ENCODE measurements at places on chromosomes 6 and 20.

DNA sequence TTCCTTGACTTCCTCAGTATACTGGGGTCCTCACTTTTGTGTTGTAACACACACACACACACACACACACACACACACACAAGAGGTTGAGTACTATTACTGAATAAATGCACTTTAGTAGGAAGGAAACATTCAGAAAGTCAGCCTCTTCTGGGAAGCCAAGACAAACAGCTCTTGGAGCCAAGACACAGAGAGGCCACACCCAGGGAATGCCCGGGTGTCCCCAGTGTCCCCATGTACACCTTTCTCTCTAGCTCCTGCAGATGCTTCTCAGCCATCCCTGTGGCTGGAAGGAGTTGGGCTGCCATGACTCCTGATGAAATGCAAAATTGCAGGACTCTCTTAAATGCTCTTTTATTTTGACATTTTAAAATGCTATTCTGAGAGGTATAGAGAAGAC is 70.5 kb downstream of the PPP1R14C start:
- DNase-seq: no peak
- H3K27me3 ChIP-seq: no peaks in the 10 kb centered on the region
- no peak overlapping the region for H3K4me3 ChIP-seq
- H3K27ac ChIP-seq: no peak overlapping the region

DNA sequence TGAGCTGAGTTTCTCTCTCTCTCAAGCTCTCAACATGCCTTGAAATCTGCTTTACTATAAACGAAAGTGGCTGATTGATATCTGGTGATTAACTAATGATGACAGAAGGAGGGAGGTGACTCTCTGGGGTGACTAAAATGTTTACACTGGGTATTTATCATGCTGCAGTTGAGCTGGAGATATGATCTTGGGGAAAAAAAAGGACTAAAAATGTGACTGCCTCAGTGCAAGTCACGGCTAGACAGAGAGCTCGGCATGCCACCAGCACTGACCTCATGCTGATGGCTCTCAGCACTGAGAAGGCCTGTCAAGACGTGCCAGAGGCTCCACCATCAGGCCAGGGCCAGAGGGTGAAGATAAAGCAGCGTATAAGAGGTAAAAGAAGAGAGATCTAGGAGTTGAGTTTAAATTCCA is 103.1 kb upstream of the SPACA1 start:
- H3K27ac ChIP-seq: peak overlapping the region; percentile 25
- no peaks in the 10 kb centered on the region for H3K27me3 ChIP-seq
- H3K36me3 ChIP-seq: no peaks in the 10 kb centered on the region
- H3K4me1 ChIP-seq: peaks cover 4% of the 10 kb centered on the region
- peak; percentile 84 for DNase-seq
- H3K4me3 ChIP-seq: no peak overlapping the region

DNA sequence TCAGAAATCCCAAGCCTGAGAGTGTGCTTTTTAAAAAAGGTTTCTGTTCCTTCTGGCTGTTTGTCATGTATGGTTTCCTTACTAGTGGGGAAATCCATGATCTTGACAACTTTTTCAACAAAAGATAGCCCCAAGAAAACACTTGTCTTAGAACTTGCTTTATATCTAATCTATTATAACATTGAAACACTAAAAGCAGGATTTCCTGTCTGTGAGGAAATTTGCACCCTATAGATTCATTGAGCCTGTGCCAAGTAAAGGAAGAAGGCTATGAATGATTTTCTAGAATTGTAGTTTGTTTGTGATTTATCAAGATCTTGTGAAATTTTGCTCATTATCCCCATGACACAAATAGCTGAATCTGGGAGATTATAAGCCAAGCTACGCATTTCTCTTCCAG is 238.6 kb upstream of the RIN2 start:
- H3K36me3 ChIP-seq: no peaks in the 10 kb centered on the region
- H3K4me1 ChIP-seq: no peaks in the 10 kb centered on the region
- H3K27me3 ChIP-seq: peaks cover 53% of the 10 kb centered on the region
- H3K4me3 ChIP-seq: no peak overlapping the region

DNA sequence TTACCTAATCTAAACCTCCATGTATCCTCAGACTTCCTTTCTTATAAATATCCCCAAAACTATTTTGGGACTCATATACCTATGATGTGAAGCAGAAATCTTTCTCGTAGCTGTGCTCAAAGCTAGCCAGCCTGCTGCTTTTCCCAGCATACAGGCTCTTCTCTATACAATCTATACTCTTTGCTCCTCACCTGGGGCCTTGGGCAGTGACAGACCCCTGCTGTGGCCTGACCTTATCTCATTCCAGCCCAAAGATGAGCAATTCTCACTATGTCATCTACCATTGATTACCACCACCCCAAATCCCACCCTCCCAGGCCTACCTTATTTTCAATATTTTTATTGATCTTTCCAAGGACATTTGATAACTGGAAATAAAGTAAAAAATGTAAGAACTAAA is 83.2 kb upstream of the FBXL4 start:
- DNase-seq: no peak
- H3K4me1 ChIP-seq: no peaks in the 10 kb centered on the region
- H3K27ac ChIP-seq: no peak overlapping the region
- no peaks in the 10 kb centered on the region for H3K36me3 ChIP-seq
- no peak overlapping the region for H3K4me3 ChIP-seq

GRCh38 chr6:156556811-156557210 is 220.4 kb upstream of the ARID1B start:
- no peak overlapping the region for H3K4me3 ChIP-seq
- H3K27me3 ChIP-seq: no peaks in the 10 kb centered on the region
- H3K4me1 ChIP-seq: no peaks in the 10 kb centered on the region
- H3K36me3 ChIP-seq: no peaks in the 10 kb centered on the region
- no peak overlapping the region for H3K27ac ChIP-seq

- H3K27ac ChIP-seq: peak overlapping the region; percentile 33
- H3K36me3 ChIP-seq: peaks cover 36% of the 10 kb centered on the region
- H3K4me3 ChIP-seq: no peak overlapping the region
- peaks cover 35% of the 10 kb centered on the region for H3K4me1 ChIP-seq
- H3K27me3 ChIP-seq: no peaks in the 10 kb centered on the region
- DNase-seq: no peak
These were observed 100.7 kb downstream of the FOXO3 start for GRCh38 chr6:108661430-108661829.

DNA sequence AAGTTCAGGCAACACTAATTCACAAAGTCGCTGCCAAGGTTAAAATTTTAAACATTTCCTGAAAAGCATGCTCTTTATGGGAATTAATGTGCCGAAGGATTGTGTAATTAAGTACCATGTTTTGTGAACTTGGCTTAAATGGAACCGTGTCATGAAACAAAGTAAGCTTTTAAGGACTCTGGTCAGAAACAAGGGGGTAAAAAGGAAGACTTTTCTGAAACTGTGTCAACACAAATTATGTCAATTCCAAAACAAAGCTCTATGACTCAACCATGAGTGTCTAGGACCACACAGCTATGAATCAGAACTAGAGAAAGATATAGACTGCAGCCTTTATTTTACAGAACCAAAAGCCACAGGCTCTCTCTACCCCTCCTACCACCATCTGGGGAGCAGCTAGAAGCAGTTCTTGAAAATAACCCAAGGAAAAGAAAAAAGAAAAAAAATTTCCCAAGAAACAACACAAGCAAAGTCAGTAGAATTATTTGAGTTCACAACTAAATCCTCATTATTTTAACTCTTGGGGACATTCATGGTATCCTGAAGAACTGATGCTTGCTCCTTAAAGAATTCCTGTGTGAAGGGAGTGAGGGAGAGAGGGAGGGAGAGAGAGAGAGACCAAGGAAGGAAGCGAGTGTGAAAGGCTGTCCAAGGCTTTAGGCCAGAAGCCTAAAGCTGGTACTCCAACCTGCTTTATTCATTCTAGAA is 81.9 kb downstream of the ZMYND8 start:
- H3K36me3 ChIP-seq: peaks cover 59% of the 10 kb centered on the region
- peak overlapping the region; percentile 79 for H3K27ac ChIP-seq
- H3K4me1 ChIP-seq: peaks cover 40% of the 10 kb centered on the region
- DNase-seq: no peak
- peak overlapping the region; percentile 3 for H3K4me3 ChIP-seq
- no peaks in the 10 kb centered on the region for H3K27me3 ChIP-seq

DNA sequence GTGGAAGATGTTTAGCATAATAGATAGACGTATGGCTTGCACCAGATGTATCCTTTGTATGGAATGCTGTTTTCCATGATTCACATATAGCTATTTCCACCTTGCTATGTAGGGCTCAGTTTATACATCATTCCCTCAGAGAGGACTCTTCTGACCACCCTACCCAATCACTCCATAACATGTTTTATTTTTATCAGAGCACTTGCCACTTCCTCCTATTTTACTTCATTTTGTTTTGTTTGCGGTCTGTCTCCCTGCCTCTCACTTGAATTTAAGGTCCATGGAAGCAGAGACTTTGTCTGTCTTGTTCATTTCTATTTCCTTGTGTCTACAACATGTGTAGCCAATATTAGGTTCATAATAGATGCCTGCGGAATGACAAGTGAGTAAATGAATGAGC is 266.9 kb upstream of the CITED2 start:
- no peaks in the 10 kb centered on the region for H3K36me3 ChIP-seq
- H3K27ac ChIP-seq: no peak overlapping the region
- no peaks in the 10 kb centered on the region for H3K27me3 ChIP-seq
- no peak for DNase-seq

GRCh38 chr6:9628819-9629218 is 786.1 kb downstream of the TFAP2A start:
- no peaks in the 10 kb centered on the region for H3K4me1 ChIP-seq
- H3K27me3 ChIP-seq: no peaks in the 10 kb centered on the region
- no peak overlapping the region for H3K27ac ChIP-seq
- DNase-seq: no peak
- no peaks in the 10 kb centered on the region for H3K36me3 ChIP-seq

DNA sequence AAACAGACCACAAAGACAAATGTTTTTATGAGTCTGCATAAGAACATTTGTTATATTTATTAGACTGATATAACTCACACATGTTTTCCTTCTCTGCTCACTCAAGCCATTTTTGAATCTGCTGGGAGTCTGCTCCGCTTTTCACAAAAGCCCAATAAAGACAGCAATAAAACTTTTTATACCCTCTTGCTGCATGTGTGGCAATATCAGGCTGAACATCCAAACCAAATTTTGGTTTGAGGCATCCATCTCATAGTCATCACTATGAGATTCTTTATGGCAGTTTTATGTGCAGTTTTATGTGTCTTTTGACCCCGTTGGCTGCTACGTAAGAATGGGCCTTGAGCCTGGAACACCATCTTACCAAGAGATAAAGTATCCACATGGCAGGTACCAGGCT is 1276.8 kb upstream of the ADGRB3 start:
- H3K27me3 ChIP-seq: no peaks in the 10 kb centered on the region
- no peaks in the 10 kb centered on the region for H3K36me3 ChIP-seq
- H3K27ac ChIP-seq: no peak overlapping the region
- no peak overlapping the region for H3K4me3 ChIP-seq

GRCh38 chr20:8223091-8223870 is 91.2 kb downstream of the PLCB1 start:
- H3K27me3 ChIP-seq: no peaks in the 10 kb centered on the region
- no peak overlapping the region for H3K27ac ChIP-seq
- H3K36me3 ChIP-seq: no peaks in the 10 kb centered on the region
- DNase-seq: no peak
- no peak overlapping the region for H3K4me3 ChIP-seq

DNA sequence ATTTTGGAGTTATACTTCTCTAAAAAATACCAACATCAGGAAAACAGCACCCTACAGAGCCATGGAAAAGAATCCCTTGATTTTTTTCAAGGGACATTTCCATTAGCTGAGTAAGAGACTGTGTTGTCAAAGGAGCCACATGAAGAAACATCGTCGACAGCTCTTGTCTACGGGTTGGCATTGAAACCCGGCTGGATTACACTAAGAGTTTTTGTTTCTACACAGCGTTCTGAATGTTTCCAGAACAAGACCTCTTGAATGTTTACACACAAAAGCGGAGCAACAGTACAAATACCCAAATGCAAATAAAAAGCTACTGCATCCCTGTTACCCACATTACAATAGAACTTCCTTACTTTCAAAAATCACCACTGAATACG is 2.4 kb upstream of the MYLK4 start:
- H3K4me1 ChIP-seq: no peaks in the 10 kb centered on the region
- DNase-seq: no peak
- H3K36me3 ChIP-seq: no peaks in the 10 kb centered on the region
- no peak overlapping the region for H3K4me3 ChIP-seq

- H3K27me3 ChIP-seq: 0 out of 2 replicates have a peak, but pooled peaks cover 12% of the 10 kb centered on the region
- H3K4me1 ChIP-seq: no peaks in the 10 kb centered on the region
- H3K36me3 ChIP-seq: no peaks in the 10 kb centered on the region
- H3K27ac ChIP-seq: no peak overlapping the region
- DNase-seq: no peak
- no peak overlapping the region for H3K4me3 ChIP-seq
These were observed 13.5 kb upstream of the XRN2 start for GRCh38 chr20:21289651-21290050.

All from PC-9 (cell line).